ENCODE measurements at places on chromosomes 16 and 17. TPM values are rescaled to one million over a fixed set of nuclear protein-coding genes. Genes with fewer than 3 reads are reported as not detected.

The NPIPB13 gene
- 1.7 TPM for total RNA-seq

The CASKIN1 gene
- 20.9 TPM for total RNA-seq

The NHERF1 gene
- 6.9 TPM for total RNA-seq

The TEDC2 gene
- 3.9 TPM for total RNA-seq

The TUBG1 gene
- 13.3 TPM for total RNA-seq

The CCL8 gene
- total RNA-seq: 0.25 TPM

The SNTB2 gene
- 6.1 TPM for total RNA-seq

The HOXB9 gene
- not detected for total RNA-seq

The SDR42E2 gene
- total RNA-seq: under 0.01 TPM

The DVL2 gene
- 30.0 TPM for total RNA-seq

The KRT27 gene
- 0.25 TPM for total RNA-seq

The GAS7 gene
- total RNA-seq: 78.9 TPM

The CCL2 gene
- total RNA-seq: 0.74 TPM

The RGS11 gene
- total RNA-seq: 9.6 TPM

The ITGAD gene
- total RNA-seq: not detected

The DRC3 gene
- 1.2 TPM for total RNA-seq

The ABI3 gene
- total RNA-seq: 0.25 TPM

The RNF43 gene
- total RNA-seq: 0.49 TPM

The AOC2 gene
- 0.49 TPM for total RNA-seq

The CDH1 gene
- total RNA-seq: 2.2 TPM

The RNF227 gene
- total RNA-seq: 10.8 TPM

The FAM83G gene
- total RNA-seq: 0.25 TPM

The C16orf92 gene
- total RNA-seq: not detected

The CMTM2 gene
- total RNA-seq: 0.25 TPM

The HSPB9 gene
- not detected for total RNA-seq

The MARF1 gene
- 27.5 TPM for total RNA-seq

The KRT33B gene
- total RNA-seq: not detected

The KCNH4 gene
- total RNA-seq: 0.74 TPM

The TEX19 gene
- total RNA-seq: not detected

The CD300LB gene
- total RNA-seq: under 0.01 TPM

The MYOCD gene
- total RNA-seq: 0.25 TPM

The NFATC3 gene
- 15.2 TPM for total RNA-seq

The HAS3 gene
- total RNA-seq: 8.1 TPM

Data from temporal lobe (tissue), 4 donors.